Lower lobe of right lung (tissue), 2 donors: ENCODE measurements at places on chromosomes 7 and 10. TPM values are rescaled to one million over a fixed set of nuclear protein-coding genes. Genes with fewer than 3 reads are reported as not detected.
A peak's percentile ranks its signal among the peaks of the same experiment; 100 is the strongest.

The SEMA3E gene
- 8.8 TPM for total RNA-seq

The TYSND1 gene
- 13.4 TPM for total RNA-seq

The THSD7A gene
- 7.2 TPM for total RNA-seq

The NKX6-2 gene
- total RNA-seq: not detected

The PDLIM1 gene
- 178 TPM for total RNA-seq

- DNase-seq: no peak
Measured at GRCh38 chr10:30510184-30510931, 76.4 kb downstream of the MAP3K8 start.

- no peak for DNase-seq
Measured at GRCh38 chr10:114403541-114404161, 651 bp downstream of the AFAP1L2 start.

- DNase-seq: no peak
Measured at GRCh38 chr7:97001656-97002554, 3.4 kb upstream of the DLX6 start.

DNA sequence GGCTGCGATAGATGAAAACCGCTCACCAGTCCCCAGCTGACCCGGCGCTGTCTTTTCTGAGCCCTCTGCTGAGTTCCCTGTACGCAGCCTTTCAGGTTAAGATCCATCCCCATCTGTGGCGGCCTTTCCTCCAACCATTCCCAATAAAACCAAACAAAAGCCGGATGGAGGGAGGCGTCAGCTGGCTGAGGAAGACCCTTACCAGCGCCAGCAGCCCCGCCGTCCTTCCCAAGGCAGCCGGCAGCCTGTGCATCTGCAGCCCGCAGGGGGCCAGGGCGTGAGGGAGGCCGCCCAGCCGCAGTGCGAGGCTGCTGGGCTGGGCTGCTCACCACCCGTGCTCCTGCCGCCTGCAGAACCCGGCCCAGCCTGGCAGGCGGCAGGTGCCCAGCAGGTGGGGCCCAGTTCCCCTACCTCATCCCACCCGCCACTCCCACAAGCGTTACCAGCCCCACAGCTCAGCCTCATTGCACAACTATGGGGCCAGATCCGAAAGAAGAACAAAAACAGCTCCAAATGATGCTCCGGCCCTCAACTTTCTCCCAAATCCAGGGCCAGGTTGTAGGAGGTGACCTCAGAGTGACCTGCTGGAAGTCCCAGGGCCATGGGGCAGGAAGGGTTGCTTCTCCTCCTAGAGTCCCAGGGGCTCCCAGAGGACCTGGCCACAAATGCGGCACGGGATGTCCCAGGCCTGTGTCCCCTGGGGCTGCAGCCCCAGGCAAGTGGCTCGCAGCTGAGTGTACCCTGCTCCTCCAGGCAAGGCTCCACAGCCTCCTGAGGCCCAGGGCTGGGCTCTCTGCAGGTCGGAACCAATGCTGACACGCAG, 23.8 kb downstream of the PAPOLB start:
- no peak for DNase-seq

GRCh38 chr7:7765422-7765821, 47.0 kb upstream of the RPA3 start:
- DNase-seq: no peak

GRCh38 chr7:45567713-45568112, 6.5 kb upstream of the ADCY1 start:
- no peak for DNase-seq

DNA sequence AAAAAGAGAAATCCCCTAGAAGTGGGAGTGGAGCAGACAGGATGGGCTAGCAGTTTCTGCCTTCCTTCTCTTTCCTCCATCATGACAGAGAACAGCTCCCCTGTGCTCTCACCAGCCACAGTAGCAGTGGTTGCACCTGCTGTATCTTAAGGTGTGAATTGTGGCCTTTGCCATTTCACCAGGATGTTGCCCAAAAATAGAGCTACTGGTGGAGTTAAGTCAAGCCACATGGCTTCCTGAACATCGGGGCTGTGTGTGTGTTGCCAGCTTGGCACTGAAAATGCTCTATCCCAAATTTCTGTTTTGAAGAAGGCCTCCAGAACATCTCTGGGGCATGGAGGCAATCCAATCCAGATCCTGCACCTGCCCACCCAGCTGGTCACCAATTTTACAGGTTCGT, 348.7 kb downstream of the EXOC4 start:
- no peak for DNase-seq

DNA sequence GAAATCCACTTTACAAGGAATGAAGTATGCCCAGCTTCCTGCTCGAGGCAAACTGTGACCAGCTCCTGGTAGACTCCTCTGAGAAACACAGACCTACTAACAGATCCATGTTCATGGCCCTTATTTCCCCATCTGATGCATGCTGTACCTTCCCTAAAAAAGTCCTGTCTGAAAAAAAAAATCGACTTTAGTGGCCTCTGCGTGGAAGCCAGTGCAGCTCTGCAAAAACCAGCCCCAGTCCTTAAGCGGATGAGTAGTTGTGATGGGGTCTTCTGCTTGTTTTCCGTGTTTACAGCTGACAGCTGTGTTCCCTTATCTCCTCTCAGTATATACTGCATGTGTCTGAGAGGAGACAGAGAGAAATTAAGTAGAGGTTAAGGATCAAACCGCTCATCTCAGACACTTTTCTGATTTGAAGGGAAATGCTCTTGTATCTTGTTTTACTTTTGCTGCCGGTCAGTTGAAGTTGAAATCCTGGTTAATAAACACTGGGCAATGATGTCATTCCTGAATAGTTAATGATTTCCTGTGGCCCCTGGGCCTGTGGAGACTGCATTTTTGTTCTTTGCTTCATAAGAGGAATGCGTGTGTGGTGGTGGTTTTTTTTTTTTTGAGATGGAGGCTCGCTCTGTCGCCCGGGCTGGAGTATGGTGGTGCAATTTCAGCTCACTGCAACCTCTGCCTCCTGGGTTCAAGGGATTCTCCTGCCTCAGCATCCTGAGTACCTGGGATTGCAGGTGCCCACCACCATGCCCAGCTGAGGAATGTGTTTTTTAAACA, 67.6 kb downstream of the DOCK1 start:
- no peak for DNase-seq

DNA sequence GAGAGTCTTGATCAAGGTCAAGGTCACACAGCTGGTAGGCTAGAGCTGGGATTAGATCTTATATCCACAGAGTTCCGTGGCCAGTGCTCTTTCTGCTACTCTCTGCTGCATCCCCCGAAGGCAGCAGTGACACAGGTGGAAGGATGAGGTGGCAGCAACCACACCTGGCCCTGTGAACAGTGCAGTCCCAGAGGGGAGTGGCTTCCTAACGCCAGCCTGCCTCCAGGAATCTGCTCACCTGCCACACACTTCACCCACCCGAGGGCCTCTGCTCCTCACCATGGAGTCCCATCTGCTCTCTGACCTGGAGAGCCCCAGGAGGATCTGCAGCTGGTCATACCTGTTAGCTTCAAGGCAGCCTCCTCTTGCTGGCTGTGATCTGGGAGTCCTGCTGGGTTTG, 484.2 kb downstream of the PLXNA4 start:
- no peak for DNase-seq

- DNase-seq: peak; percentile 41
Measured at GRCh38 chr7:151706277-151707104, 170.4 kb downstream of the PRKAG2 start.

DNA sequence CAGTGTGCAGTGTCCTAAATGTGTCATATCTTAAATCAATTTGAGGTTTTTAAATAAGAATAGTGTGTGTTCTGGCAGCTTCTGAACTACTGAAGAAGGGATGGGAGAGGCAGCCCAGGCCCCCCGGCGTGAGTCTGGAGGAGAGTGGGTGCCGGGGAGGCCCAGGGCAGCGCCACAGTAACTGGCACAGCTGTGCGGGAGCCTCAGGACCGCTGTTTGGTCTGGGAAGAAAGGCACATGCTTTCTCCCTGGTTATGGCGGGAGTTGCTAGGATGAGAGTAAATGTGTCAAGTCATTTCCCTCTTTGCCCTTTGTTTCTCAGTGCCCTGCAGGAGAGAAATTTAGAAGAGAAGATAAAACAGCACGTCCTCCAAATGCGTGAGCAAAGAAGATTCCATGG, 31.9 kb upstream of the PWWP2B start:
- DNase-seq: no peak

DNA sequence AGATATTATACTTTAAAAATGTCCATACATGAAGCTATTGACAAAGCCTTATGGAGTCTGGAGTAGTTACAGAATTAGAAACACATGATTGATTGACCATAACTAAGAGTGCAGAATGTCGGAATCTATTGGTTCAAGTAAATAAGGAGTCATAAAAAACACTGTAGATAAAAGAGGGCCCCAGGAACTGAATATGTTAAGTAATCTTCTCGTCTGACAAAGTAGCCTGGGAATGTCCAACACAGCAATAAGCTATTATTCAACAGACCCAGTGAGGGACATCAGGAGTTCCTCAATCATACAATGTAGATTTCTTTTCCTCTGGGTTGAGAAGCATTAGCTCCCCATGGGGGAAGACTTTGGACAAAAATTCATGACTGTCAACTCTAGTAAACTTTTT, 782.0 kb downstream of the SUGCT start:
- DNase-seq: no peak

GRCh38 chr7:81285142-81285871, 366.5 kb upstream of the SEMA3C start:
- DNase-seq: no peak

DNA sequence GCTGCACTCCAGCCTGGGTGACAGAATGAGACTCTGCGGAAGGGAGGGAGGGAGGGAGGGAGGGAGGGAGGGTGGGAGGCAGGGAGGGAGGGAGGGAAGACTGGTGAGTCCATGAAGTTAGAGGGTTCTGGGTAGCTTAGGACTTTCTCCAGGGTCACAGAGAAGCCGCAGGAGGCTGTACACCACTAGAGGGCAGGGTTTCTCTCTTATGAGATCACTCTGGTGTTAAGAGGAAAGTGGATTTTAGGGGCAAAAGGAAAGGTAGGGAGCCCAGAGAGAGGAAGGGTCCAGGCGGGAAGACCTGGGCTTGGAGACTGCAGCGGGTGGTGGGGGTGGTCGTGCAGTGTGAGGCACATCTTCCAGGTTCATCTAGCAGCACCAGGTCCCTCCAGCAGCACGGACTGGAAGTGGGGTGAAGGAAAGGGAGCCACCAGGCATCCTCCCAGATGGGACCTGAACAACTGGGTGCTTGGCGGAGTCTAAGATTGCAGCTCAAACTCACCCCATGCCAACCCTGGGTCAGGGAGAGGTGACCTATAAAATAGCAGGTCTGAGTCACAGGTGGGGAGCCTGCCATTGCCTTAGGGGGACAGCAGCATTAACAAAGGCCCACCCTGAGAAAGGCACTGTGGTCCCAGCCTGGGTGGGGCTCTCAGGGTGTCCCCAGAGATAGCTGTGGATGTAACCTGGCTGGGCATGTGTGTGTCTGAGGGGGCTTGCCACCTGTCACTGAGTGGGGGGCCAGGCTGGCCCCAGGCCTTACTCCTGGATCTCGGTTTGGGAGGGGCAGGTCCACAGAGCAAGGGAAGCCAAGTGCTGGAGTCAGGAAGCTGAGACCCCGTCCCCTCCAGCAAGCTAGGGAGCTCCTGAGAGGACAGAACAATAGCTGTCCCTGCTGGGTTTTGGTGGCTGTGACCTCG, 48.5 kb upstream of the SLC29A3 start:
- no peak for DNase-seq
